SJSA1 (cell line): ENCODE measurements at places on chromosomes 5 and 9. TPM values are rescaled to one million over a fixed set of nuclear protein-coding genes. Genes with fewer than 3 reads are reported as not detected.

GRCh38 chr5:66169534-66169933, 25.4 kb downstream of the SREK1 start:
- no peak for DNase-seq

DNA sequence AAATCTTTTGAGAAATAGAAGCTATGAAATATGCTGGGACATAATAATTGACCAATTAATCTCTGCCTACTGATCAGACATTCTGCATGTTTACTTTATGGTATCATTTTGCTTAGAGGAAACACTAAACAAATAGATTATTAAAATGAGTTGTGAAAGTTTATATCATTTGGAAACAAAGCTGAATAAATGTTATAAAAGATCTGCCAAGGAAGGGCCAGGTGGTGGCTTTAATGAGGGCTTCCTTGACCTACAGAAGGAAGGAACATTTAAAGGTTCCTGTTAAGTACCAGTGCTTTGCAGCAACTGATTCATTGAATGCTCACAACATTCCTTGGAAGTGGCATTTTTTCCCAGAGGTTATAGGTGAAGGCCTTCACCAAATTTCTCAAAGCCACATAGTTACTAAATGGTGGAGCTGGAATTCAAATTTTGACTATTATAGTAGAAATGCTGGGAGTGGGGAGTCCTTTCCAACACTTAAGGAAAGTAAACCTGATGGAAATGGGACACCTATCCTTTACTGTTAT, 250.7 kb downstream of the GABRB2 start:
- DNase-seq, result no peak

- DNase-seq, result no peak
These were observed 9.9 kb upstream of the FBP1 start for GRCh38 chr9:94649100-94649819.

DNA sequence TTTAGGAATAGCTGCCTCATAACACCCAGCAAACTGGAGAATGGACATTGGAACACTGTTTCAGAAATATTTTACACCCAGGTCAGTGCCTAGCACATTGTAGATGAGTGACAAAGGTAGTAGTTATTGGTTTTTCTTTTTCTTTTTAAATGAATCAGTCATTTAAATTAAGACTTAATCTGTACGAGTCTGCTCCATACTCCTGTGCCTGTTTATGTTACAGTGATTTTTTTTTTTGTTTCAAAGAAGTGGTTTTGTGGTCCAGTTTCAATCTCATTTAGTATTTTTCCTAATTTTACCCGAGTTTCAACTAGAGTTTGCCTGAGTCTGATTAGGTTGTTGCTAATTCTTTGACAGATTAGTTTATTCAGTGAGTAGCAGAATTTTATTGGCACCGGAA, 16.2 kb downstream of the LMNB1 start:
- no peak for DNase-seq

- peak; percentile 61 for DNase-seq
These were observed 9.2 kb downstream of the STC2 start for GRCh38 chr5:173318881-173319620.

Gene GDA
- total RNA-seq, result 0.22 and 0.39 TPM in 2 replicates

Gene MYMK
- not detected in 2 replicates for total RNA-seq

Gene HNRNPK
- total RNA-seq, result 473 and 646 TPM in 2 replicates

Gene TNFSF8
- total RNA-seq, result not detected in 2 replicates

Gene CTSV
- total RNA-seq, result 0.05 TPM in 1 of 2 replicates, not detected in the other

Gene CLIC3
- total RNA-seq, result 0.89 TPM in 1 of 2 replicates, not detected in the other

Gene CCNI2
- not detected in 2 replicates for total RNA-seq
